ENCODE measurements at places on chromosomes 5 and 9. TPM values are rescaled to one million over a fixed set of nuclear protein-coding genes. Genes with fewer than 3 reads are reported as not detected.

The N4BP3 gene
- total RNA-seq, result 12.0 TPM

The C5orf58 gene
- not detected for total RNA-seq

The MYORG gene
- total RNA-seq, result 4.2 TPM

The TMEM232 gene
- total RNA-seq, result 1.6 TPM

The C5orf34 gene
- total RNA-seq, result 3.7 TPM

The SHOC1 gene
- not detected for total RNA-seq

The PPP2R2B gene
- 4.7 TPM for total RNA-seq

The C1QTNF2 gene
- 15.1 TPM for total RNA-seq

The PCDHGA4 gene
- 1.0 TPM for total RNA-seq

The NUTM2G gene
- total RNA-seq, result not detected

The GPX3 gene
- 33.4 TPM for total RNA-seq

The LECT2 gene
- not detected for total RNA-seq
